ENCODE measurements at places on chromosomes 5 and 9.

- peak; percentile 85 for DNase-seq
Observed at GRCh38 chr5:96509721-96510350, 76.8 kb upstream of the PCSK1 start.

- no peak for DNase-seq
Observed at GRCh38 chr9:7111413-7111812, 353.6 kb downstream of the KDM4C start.

DNA sequence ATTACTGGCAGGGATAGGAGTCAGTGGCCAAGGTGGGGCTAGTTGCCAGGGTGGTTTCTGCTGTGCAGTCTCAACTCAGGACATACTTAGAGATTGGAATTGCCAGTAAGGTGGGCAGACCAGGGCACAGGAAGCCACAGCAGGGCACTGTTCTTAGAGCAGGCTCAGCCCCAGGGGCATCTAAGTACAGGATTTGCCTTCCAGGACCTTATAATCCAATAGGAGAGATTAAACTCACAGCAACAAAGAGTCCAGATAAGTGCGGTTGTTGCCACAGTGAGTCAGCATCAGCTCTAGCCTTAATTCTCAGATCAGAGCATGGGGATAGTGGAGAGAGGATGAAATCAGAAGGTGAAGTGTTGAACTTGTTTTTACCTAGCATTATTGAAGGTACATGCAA lies 265.8 kb upstream of the TRPC7 start:
- no peak for DNase-seq

- no peak for DNase-seq
Observed at GRCh38 chr5:68994645-68995044, 99.2 kb upstream of the SLC30A5 start.

DNA sequence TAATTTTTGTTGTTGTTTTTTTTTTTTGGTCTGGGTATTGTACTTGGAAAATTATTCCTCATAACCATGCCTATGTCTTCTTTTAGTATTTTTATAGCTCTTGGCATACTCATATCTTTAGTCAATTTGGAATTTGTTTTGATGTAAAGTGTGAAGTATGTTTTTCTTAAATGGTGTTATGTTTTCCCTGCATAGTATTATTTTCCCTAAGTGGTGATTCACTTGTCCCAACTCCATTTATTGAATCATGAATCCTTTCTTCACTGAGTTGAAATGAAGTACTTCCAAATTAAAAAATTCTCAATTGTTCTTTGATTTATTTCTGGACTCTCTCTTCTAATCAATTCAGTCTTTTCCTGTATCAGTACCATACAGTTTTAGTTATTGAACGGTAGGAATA lies 46.5 kb downstream of the POLK start:
- no peak for DNase-seq

DNA sequence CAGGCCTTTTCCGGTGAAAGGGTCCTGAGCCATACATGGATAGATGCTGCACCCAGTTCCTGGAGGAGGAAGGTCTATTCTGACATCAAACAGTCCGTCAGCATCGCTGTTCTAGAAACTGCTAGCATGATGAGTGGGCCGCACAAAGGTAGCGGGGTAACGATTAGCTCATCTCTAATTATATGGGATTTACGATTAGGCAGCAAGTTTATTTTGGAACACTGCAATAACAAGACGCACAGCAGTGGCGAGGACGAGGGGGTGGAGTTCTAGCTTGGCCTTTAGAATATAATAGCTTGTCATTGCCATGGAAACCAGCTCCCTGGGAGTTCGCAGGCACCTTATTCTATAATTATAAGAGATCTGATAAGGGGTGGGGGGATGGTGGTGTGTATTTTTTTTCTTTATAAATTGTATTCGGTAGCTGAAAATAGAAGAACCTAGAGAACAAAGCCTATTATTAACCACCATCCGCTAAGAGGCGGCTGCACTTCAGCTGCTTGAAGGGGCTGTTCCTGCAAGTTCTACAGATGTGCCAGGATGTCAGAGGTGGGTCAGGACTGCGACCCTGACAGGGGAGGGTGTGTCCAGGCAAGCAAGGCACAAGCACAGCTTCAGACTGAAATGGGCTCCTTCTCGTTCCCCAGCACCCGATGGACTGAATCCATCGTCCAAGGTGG lies 311.0 kb downstream of the AGTPBP1 start:
- peak; percentile 28 for DNase-seq

DNA sequence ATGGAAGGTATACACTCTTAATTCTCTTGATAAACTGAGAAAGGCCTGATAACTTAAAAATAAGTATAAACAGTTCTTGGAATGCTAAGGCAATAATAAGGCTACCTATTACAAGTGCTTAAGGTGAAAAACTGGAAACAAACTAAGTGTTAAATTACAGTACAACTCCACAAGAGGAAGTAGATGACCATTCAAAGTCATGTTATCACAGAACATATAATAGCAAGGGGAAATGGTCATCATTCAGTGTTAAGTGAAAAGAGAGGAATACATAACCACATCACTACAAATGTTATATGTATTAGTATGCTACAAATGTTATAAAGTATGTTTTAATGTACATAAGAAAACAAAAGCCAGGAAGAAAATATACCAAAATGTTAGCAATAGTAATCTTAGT lies 135.9 kb downstream of the CCDC192 start:
- no peak for DNase-seq

DNA sequence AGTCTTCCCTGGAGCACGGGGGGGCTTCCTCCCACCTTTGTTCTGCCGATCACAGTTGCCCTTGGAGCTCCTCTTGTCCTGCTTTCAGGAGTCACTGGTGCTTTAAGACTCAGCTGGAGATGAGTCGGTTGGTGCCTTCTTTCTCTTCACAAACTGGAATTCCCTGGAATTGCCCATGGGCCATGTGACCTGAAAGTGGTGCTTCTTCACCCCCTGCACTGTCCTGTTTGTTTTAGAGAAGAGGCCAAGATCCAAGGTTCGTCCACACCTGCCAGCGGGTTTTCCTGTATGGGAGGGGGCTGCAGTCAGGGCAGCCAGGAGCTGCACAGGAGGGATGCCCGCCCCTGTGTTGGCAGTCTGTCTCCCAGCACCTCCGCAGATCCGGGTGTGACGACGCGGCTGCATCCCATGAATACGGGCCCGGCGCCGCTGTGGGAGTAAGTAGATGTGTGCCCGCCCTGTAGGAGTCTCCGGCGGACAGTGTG lies 9.5 kb upstream of the MRPS2 start:
- no peak for DNase-seq

DNA sequence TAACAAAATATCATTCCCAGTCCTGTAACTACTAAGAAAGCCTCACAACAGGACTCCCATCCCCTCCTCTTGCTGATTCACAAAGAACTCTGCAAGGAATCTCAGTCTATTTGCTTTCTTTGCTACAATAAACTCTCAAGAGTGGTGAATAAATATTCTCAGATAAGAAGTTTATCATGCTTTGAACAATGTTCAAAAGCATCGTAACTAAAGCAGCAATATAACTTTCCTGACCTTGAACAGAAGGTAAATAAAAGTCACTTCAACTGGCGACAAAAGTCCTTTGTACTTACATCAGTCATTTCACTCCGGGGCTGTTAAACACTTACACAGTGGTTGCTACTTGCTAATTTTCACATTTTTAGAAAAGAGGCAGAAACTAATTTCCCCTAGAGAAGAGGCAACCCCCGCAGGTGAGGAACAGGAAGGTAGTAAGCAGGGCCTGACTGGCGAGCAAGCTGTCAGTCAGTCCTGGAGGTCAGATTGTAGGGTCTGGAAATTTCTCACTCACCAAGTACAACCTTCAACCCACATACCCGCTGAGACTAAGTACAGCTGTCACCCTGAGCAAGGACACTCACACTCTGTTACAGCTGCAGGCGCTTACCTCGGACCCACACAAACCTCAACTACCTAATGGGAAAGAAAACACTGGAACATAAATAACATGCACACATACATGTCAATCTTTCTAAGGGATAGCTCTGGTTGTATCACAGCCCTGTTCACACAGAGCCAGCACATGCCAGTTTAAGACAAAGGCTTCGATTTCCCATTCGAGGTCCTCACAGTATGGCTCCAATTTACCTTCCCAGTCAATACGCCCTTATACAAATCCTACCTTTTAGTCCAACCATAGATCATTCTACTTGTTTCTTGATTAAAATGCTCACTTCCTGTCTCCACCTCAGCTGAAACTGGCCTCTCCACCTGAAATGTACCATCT lies 104.6 kb upstream of the RETREG1 start:
- peak; percentile 37 for DNase-seq

- DNase-seq = no peak
Observed at GRCh38 chr5:68287631-68287975, 72.0 kb downstream of the PIK3R1 start.

- no peak for DNase-seq
Observed at GRCh38 chr5:15252331-15252730, 247.6 kb upstream of the FBXL7 start.

GRCh38 chr5:171506951-171507350 lies 87.5 kb downstream of the FGF18 start:
- DNase-seq = no peak

DNA sequence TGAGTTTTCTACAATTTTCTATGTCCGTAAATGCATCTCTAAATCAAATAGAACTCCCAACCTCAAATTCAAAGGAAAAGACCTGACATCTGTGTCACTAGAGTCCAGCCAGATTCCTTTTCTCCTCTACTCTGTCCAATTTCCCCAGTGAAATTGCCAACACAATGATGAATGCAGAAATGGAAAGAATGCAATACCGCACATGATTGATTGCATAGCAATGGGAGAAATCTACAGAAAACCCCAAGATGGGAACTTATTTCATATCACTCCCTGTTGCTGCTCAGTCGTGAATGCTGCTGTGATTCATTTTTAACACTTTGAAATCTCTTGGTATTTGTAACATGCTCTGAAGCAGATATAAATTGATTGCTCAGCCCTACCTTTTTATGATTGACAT lies 355.1 kb upstream of the TUSC1 start:
- no peak for DNase-seq

GRCh38 chr5:16922430-16922829 lies 13.7 kb downstream of the MYO10 start:
- no peak for DNase-seq

- no peak for DNase-seq
Observed at GRCh38 chr9:89512382-89512781, 14.5 kb upstream of the SEMA4D start.

- DNase-seq = peak; percentile 83
Observed at GRCh38 chr5:93599399-93600120, 16.5 kb downstream of the NR2F1 start.

DNA sequence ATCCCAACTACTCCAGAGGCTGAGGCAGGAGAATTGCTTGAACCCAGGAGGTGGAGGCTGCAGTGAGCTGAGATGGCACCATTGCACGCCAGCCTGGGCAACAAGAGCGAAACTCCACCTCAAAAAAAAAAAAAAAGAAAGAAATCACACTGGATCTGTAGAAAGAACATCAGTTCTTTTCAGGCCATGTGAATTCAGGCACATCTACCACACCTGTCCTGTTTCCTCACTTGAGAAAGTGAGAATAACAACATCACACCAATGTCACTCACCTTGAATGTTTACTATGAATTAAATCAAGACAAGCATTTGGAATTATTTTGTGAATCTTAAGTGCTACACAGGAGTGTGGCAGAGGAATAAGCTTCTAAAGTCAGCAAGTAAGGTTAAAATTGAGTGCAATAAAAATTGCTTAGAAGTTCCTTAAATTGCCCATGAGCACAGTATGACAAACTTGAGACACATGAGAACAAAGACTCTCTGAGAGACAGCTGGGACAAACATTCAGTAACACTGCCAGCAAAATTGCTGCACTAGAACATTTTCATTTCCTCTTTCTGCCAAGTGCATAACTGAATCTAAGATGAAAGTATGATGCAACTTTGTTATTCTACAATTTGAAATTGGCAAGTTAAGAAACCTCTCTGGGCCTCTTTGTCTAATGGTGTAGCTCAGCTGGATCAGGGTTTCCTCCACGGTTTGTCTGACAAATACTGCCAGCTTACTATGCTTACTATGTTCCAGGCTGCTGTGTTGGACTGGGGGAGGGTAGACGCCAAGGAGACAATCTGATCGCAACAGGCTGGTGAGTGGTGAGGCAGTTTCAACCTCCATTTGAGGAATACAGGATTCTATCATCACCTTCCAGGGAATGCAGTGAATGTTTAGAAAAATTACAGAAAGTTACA lies 1.9 kb upstream of the RIC1 start:
- peak; percentile 83 for DNase-seq

GRCh38 chr9:111597852-111598732 lies 1.4 kb downstream of the PTGR1 start:
- peak; percentile 77 for DNase-seq

DNA sequence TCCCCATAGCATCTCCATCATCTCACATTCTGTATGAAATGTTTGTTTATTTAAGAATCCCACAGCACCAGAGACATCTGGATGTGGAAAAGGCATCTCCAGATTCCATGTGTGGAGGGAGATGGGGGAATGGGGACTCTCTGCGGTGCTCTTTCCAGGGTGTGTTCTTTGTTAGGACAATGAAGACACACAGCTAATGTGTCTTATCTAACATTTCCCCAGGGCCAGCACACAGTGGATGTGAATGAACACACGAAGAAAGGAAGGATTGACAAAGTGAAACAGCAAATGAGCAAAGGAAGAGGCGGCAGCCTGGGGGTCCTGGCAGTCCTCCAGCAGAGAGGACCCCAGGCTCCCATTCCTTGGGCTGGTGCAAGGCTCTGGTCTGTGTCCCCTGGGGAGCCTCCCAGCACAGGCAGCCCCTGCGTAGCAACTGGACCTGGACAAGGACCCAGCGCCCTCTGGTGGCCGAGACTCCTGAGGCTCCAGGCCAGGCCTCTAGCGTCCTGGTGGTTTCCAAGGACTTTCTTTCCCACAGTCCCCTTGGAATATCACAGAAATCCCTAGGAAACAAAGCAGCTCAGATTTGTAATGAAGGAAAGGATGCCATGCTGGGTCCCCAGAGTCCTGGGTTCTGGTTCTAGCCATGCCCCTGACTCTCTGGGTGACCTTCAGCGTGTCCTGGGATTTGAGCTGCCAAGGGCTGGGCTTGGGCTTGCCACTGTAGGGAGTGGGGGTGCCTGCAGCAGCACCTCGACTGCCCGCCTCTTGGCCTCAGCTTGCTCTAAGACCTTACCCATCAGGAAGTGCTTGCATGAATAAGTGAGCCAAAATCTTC lies 3.5 kb upstream of the PDLIM7 start:
- peak; percentile 82 for DNase-seq

GRCh38 chr9:1738511-1739100 lies 276.5 kb upstream of the SMARCA2 start:
- DNase-seq = no peak

DNA sequence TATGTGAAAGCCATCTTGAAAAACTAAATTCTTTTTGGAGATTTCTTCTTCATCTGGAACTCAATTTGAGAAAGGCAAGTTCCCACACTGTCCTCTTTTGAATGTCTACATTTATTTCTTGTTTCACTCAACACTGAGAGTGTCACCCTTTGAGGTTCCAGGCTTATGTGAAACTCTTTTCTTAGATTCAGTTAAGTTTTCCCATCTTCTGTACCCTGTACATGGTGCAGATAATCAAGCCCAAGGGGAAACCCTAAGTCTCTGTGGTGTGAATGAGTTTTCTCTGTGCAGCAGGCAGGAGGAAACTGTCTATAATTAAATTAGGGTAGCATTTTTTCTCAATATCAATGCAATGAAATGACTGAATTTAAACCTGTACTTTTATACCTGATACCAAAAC lies 72.3 kb upstream of the PRLR start:
- no peak for DNase-seq

Data from astrocyte of the spinal cord (primary cell).